ENCODE measurements at places on chromosomes 5 and 9.

- no peak for DNase-seq
Measured at GRCh38 chr5:172499287-172499686, 45.0 kb upstream of the SH3PXD2B start.

DNA sequence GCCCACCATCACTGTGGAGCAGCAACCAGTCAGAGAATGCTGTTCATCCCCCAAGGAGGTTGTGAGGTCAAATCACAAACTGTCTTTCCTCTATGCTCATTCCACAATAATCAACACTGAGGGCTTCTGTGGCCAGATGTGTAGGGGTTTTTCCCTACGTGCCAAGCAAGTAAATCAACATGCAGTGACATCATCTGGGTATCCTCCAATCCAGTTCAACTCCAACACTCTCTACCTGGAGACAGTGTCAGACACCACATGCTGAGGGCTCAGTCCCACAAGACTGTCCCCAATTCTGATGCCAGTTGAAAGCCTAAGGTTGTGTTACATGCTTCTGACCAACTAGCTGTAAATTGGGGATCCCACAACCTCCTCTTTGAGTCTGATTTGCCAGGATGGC lies 57.3 kb upstream of the DMRT1 start:
- no peak for DNase-seq

DNA sequence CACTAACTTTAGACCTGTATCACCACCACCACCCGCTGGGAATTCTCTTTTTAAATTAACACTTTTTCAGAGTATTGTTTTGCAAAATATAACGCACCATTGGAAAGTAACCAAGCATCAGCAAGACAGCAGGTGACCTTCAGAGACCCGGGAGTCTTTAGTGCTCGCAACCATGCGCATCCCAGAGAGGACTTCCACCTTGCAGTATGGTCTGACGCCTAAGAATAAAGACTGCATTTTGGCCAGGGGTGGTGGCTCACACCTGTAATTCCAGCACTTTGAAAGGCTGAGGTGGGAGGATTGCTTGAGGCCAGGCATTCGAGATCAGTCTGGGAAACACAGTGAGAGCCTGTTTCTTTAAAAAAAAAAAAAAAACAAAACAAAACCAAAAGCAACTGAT lies 113.8 kb downstream of the MED27 start:
- no peak for DNase-seq

DNA sequence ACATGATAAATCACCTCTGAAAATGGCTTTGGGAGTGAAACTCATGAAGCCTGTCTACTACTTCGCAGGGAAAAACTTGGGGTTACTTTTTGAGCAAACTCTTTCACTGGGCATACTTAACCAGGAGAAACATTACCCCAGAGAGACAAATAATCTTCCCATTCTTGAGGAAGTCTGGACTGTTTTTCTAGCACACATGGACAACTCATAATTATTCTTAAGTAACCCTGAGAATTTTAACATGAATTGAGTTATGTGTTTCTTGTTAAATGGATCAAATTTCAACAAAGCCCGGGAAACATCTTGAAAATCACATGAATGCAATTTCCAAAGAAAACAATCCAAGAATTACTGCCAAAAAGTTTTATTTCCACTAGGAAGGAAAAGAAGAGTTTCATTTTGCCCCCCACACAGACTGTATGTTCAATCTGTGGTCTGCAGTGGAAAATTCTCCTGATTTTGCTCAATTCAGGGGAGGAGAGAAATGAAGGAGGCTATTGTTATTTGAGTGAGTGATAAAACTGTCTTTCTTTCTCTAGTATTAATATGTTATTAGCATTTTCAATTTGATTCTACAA lies 564.8 kb upstream of the CLINT1 start:
- no peak for DNase-seq

DNA sequence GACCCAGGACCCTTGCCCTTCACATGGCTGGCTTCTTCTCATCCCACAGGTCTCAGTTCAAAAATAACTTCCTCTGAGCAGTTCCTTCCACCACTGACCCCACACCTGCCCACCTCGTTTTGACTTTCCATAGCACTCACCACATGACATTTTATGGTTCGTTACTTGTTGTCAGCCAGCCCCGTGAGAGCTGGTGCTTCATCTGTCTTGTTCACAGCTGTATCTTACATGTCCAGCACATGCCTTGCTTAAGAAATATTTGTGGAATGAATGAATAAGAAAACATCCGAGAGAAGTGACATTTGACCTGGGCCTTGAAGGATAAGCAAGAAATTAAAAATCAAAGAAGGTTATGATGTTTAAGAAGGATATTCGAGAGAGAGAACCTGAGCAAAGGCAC lies 193.9 kb downstream of the RFK start:
- no peak for DNase-seq

DNA sequence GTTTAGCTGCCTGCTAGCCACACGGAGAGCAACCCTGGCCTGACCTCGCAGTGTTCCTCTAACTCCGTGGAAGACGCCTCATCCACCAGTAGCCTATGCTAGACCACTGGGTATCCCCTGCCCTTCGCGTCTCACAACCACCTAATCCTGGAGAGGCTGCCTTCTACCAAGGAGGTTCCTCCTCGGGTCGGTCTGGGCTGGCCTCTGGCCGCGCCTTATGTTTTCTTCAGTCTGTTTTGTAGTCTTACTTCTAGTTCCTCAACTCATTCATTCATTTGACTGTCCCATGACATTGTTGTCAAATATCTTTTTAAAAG lies 1.6 kb upstream of the TPM2 start:
- DNase-seq, result no peak

DNA sequence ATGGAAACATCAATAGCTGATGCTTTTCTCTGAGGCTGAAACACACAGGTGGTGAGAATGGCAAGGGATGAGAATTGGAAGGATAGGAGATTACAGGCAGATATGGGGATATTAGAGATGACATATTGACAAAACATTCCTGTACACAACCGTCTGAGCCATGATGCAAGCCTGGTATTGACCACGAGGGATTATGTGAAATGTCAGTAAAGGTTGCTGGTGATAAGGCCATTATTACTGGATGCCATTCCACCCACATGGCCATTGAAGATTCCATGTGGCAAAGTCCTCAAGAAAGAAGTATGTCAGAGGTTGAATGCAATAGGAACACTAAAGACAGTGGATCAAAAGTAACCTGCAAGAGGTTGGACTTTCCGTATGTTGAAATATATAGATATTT lies 15.7 kb downstream of the GRAMD2B start:
- DNase-seq, result no peak

DNA sequence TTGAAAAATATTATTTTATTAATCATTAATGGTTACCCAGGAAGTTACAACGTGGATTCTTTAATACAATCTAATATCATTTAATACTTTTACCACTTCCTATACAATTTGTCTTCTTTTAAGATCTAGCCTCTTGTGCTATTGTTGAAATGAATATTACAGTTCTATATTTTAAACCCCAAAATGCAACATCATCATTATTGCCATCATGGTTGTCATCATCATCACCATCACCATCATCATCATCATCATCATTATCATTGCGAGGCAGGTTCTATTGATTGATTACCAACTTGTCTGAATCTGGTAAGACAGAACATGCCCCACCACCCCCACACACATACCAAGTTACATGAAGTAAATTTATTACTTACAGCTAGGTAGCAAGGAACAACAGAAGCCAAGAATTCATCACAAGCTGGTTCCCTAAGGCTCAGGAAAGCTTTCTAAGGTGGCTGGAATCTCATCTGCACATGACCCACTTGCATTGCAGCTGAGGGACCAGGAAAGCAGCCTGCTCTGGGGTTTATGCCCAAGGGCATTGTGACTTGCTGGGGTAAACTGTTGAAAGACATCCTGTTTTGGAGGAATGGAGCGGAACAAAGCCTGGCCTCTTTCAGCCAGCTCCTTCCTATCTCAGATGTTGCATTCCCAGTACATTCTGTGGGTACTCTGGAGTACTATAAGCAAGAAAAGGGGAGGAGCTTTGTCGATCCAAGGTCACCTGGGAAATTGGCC lies 418.1 kb downstream of the PRR16 start:
- no peak for DNase-seq

DNA sequence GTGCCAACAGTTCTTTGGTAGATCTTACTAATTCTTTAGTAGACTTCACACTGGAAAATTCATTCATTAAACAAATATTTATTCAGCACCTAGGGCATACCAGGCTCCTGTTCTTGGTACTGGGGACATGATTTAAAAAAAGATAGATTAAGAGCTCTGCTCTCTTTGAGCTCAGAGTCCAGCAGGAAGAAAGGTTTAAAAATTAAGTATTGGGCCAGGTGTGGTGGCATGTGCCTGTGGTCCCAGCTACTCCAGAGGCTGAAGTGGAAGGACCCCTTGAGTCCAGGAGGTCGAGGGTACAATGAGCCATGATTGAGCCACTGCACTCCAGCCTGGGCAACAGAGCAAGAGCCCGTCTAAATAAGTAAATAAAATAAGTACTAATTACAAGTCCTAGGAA lies 41.4 kb downstream of the ENC1 start:
- no peak for DNase-seq

DNA sequence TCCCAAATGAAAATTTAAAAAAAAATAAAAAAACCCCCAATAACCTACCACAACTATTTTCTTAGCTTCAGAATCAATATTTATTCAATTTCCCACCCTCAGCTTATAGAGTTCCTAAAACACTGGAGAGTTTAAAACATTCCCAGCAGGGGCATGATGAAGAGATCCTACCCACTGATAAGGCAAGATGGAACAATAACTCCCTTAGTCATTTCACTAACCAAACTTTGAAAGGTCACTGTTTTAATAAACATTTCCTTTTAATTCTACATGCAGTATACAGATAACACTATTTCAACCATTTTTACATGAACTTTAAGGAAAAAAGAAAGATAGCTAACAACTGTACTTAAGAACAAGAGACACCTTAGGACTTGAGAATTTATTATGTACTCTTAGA lies 34.9 kb upstream of the ACOT12 start:
- no peak for DNase-seq

DNA sequence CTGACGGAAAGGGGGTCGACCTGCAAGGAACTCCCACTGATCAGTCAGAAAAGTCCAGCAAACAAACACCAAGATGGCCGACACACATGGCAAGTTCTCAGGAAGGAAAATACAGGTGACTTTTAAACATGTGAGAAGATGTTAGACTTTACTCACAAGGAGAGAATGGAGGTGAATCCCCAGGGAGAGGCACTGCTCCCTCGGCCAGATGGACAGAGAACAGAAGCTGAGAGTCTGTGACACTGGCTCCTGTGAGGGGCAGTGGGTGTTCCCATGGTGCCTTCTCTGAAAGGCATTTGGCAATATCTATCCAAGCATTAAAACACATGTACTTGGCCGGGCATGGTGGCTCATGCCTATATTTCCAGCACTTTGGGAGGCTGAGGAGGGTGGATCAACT lies 22.8 kb downstream of the COL5A1 start:
- no peak for DNase-seq

- no peak for DNase-seq
Measured at GRCh38 chr9:93154293-93154903, 20.3 kb upstream of the NINJ1 start.

DNA sequence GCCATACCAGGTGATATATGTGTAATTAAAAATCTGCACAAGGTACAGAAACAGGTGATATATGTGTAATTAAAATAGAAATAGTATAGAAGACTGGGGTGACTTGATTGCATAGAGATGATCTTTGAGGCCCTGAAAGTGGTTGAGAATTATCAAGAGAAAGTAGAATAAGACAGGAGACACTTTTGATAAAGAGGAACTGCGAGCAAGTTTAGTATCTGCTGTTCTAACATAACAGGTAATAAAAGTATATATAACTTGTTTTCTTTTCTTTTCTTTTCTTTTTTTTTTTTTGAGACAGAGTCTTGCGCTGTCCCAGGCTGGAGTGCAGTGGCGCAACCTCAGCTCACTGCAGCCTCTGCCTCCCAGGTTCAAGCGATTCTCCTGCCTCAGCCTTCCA lies 5.4 kb downstream of the SNX2 start:
- DNase-seq, result no peak

DNA sequence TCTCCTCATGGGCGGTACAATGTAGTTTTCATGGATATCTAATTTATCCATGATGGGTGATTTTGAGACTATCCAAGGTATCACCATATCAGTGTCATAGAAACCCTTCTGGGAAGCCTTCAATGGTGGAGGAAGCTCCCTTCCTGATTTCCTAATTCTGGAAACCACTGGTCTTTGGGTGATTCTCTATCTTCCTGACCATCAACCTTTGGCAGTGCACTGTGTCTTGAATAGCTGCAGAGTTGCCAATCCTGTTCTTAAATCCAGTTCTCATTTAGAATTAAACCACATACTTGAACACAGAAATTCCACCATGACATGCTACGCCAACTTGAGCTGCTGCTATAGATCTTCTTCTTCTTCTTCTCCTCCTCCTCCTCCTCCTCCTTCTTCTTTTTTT lies 161.7 kb upstream of the KLF9 start:
- DNase-seq, result no peak

GRCh38 chr9:114155995-114156656 lies 789 bp downstream of the COL27A1 start:
- DNase-seq, result no peak

- DNase-seq, result no peak
Measured at GRCh38 chr5:157267025-157267424, 1.1 kb downstream of the CYFIP2 start.

- no peak for DNase-seq
Measured at GRCh38 chr5:153496835-153497234, 6.4 kb downstream of the GRIA1 start.

DNA sequence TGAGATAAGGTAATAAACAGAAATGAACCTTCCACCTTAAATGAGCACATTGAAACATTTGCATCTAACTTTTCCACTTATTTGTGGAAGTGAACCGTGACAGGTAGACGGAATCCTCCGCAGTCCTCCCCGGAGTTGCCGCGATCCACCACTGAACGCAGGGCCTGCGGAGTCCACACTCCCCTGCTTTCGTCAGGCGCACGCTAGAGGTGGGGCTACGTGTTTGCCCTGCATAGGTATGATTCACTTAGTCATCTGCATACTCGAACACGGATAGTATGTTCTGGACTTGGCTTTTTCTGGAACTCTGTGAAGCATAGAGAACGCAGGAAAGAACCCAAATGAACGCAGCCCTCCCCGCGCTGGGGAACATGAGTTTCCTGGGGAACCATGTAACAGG lies 272.8 kb upstream of the IRX4 start:
- no peak for DNase-seq

DNA sequence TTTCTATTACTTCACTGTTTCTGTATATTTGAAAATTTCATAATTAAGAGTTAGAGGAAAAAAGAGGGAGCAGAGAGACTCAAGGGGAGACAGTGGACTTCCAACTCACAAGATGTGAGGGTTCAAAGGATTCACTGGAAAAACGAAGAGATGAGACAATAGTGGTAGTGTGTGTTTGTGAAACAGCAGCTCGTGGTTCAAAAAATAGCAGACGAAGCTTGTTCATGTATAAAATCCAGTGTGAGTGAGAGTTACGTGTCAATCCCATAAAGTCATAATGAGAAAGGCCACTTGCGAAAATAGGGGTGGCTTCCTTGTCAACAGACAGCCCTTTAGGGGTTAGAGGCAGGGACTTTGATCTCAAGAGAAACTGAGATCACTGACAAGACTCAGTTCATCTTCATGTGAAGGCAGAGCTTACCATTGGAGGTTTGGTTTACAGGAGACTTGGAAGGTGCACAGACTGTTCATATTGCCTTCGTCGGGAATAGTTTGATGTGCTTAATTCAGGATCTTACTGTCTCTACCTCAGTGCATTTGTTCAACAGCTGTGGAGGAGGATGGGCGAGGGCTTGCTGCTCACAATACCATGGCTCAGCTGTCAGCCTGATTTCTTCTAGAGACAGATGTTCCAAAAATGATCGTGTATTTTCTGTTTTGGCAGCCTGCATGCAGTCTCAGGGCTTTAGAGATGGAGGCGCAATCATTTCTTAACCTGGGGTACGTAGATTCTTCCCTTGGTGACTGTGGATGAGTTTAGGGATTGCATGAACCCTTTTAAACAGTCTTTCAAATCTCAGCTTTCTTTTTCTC lies 105.7 kb upstream of the KLF9 start:
- DNase-seq, result no peak

Data from substantia nigra (tissue), 51 donors.